ENCODE measurements at places on chromosomes 2 and 18.

DNA sequence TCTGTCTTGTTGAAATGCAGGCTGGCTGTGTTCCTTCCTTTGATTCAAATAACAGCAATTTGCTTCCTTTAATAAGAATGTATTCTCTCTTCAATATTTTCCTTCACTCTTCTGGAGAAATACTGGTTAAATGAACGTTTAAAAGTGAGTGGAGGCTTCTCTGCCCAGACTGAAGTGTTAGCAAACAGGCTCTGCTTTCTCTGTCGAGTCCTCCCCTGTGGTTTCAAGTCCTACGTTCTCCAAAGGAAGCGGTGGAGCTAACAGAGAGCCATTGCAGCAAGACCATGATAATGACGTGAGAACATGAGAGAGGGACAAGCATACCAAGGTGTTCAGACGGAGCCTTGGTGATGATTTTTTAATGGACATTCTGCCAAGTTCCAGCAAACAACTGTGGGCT is 26.2 kb upstream of the PID1 start:
- DNase-seq, result no peak

DNA sequence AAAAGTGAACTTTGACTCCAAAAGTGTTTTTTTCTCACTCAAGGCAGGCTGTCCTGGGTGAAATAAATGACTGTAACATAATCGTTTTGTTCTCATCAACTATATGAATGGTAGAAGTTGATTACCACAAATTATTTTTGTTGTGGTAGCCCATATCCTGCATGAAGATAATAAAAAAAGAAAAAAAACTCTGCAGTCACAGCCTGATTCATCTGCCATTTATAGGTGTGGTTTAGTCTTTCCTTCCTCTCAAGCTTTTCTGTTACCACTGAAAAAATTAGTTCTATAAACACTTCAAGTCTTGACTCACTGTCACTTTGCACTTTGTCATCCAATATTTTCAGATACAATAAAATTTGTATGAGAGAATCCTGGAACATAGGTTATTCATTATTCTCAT is 522.0 kb downstream of the PLCL1 start:
- no peak for DNase-seq

GRCh38 chr2:177633910-177634294 is 241.3 kb downstream of the AGPS start:
- DNase-seq, result no peak

- no peak for DNase-seq
Measured at GRCh38 chr2:202780514-202781021, 91.0 kb downstream of the ICA1L start.

- DNase-seq, result no peak
Measured at GRCh38 chr2:152791979-152792378, 73.6 kb downstream of the ARL6IP6 start.

- no peak for DNase-seq
Measured at GRCh38 chr2:26298638-26299393, 47.1 kb upstream of the SELENOI start.

GRCh38 chr2:151138507-151138906 is 123.2 kb downstream of the RBM43 start:
- no peak for DNase-seq

- no peak for DNase-seq
Measured at GRCh38 chr2:184372484-184372883, 225.8 kb upstream of the ZNF804A start.

DNA sequence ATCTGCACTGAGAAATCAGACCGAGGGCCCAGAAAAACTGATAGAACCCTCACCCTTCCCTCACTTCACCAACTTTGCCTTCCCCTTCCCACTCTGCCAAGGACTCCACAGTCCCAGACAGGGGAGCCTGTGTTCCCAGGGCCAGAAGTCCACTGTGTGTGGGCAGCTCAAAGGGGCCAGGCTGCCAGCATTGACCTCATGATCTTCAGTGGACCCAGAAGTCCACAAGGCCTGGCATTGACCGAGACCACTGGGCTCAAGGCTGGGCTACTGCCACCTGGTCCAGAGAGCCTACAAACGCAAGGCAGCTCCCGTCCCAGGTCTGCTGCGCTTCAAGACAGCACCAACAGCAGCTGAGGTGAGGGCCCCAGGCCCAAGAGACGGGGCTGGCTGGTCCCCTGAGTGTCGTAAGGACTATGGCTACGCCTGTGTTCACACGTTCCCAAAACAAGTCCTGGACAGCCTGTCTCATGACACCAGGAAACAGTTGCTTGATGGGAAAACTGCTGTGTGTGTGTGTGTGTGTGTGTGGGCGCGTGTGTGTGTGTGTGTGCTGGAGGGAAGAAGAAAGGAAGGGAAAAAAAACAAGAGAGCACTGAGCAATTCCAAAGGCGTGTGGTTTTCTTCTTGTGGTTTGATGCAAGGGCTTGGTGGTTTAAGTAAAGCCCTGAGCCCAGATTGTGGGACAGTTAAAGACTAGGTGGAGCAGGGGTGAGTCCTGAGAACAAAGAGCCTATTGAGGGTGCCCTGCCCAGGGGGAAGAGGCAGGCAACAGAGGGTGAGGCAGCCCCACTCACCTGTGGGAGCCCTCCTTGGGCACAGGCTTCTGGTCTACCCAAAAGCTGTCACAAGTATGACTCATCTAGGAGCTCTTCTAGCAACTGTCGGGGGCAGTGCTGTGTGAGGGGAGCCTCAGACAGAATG is 46.6 kb upstream of the ZBTB7C start:
- peak; percentile 50 for DNase-seq

DNA sequence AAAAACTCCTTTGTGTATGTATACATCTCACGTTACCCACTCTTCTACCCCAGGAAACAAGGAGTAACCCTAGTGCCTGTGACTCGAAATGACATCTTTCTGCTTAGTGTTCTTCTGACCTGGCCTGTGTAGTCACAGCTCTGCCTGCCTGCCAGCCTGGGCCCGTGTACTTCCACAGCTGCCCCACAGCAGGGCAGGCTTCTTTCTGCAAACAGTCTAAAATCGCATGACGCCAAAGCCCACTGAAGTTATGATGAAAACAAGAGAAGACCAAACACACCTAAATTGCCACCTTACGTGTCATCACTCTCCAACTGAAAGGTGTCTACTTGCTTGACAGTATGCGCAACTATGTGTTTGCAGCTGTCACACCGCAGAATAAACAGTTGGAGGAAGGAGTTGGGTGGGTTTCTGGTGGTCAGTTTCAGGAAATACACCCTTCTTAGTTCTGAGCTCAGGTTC is 1.5 kb downstream of the GAREM1 start:
- no peak for DNase-seq

GRCh38 chr18:12460874-12461273 is 53.1 kb downstream of the PRELID3A start:
- DNase-seq, result no peak

DNA sequence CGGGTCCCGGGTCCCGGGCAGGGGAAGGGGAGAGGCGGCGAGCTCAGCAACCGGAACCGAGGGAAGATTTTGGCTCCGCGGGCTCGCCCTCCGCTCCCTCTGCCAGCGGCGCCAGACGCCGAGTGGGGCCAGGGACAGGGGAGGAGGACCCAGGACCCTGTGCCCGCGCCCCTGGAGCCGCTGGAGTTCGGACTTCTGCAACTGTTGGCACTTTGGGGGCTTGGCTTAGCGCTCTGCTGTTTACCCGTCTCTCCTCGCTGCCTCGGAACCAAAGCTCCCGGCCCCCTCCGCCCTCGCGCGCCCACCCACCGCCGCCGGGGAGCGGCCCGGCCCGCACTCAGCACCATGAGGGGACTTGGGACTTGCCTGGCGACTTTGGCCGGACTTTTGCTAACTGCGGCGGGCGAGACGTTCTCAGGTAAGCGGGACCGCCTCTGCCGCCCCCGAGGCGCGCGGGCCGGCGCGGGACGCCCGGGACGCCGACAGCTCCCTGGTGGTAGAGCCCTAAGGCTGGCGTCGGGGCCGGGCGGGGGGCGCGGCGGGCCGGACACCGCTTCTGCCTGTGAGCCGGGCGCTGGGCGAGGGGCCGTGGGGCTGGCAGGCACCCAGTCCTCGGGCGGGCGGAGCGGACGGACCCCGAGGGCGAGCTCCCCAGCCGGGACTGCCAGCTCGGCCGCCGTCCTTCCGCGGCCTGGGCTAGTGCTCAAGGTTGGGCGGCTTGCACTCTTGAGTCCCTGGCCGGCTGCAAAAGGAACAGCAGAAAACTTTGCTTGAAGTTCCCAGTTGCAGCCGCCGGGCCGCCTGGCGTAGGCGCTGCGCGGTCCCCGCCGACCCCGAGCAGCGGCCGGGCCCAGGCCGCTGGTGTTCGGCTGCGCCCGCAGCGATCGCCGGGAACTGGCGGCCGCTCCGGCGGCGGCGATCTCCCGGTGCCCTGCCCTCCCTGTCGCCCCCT is 634 bp downstream of the PTPRM start:
- DNase-seq, result no peak

DNA sequence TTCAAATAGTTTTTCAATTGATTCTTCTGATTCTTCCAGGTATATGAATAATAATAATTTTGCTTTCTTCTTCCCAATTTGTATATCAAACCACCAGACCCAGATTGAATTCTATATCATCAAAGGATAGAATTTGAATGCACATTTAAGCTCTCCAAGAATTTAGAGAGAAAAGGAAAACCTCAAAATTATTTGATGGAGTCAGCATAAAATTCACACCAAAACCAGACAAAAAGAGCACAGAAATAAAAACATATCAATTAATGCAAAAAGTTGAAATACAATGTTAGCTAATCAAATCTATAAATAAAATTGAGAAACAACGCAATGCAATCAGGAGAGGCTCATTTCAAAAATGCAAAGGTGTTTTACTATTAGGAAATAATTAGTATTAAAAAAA is 248.0 kb upstream of the HS6ST1 start:
- no peak for DNase-seq

- DNase-seq, result no peak
Measured at GRCh38 chr18:45526114-45526841, 89.0 kb upstream of the SLC14A2 start.

DNA sequence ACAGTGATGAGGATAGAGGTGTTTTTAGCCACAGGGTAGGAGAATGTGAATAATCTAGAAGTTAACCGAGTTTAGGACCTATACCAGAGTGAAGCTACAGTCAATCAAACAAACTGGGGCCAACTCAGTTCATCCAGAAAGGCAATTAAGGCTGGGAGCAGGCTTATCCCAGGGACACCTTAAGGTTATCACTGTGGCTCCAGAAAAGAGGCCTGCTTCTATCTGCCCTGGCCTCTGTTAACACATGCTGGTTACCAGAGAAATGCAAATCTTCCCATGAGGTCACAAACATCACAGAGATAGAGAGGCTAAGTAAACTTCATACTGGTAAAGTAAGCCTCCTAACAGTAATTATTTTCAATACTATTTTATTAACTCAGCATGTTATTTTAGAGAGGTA is 93.2 kb upstream of the GRB14 start:
- no peak for DNase-seq

GRCh38 chr2:148645539-148646230 is 1.1 kb downstream of the EPC2 start:
- peak; percentile 28 for DNase-seq

DNA sequence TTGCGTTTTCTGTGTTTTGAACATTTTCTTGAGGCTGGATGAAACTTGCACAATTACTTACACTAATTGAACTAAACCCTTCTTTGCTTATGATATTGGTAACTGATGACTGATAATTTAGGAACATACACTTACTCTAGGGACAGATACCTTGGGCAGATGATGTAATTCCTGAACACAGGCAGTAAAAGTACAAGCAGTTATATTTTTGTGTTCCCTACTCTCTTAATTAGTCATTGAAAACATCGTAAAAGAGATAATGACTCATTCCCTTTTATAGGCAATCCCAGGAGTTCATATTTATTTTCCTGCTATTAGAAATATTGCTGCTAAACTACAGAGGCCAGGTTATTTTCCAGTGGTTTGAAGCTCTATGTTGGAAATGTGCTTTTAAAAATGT is 46.4 kb downstream of the CCDC85A start:
- no peak for DNase-seq

GRCh38 chr2:106982350-106982749 is 96.4 kb upstream of the ST6GAL2 start:
- DNase-seq, result no peak

DNA sequence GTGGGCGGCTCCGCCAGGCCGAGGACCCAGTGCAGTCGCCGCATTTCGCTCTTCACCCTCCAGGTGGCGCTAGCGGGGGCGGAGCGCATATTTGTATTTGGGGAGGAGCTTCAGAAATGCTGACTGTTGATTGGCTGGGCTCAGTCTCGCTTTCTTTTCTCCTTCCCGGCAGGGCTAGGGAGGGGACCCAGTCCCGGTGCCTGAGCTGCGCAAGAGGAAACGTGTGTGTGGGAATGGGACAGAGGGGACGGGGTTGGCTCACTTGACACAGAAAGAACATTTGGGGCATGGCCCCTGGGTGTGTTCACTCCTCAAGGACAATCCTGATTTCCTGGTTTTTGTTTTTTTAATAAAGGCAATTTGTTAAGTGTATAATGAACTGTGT is 20.3 kb upstream of the DNMT3A start:
- DNase-seq, result peak; percentile 91

- DNase-seq, result no peak
Measured at GRCh38 chr2:134408791-134409190, 154.9 kb downstream of the MGAT5 start.

DNA sequence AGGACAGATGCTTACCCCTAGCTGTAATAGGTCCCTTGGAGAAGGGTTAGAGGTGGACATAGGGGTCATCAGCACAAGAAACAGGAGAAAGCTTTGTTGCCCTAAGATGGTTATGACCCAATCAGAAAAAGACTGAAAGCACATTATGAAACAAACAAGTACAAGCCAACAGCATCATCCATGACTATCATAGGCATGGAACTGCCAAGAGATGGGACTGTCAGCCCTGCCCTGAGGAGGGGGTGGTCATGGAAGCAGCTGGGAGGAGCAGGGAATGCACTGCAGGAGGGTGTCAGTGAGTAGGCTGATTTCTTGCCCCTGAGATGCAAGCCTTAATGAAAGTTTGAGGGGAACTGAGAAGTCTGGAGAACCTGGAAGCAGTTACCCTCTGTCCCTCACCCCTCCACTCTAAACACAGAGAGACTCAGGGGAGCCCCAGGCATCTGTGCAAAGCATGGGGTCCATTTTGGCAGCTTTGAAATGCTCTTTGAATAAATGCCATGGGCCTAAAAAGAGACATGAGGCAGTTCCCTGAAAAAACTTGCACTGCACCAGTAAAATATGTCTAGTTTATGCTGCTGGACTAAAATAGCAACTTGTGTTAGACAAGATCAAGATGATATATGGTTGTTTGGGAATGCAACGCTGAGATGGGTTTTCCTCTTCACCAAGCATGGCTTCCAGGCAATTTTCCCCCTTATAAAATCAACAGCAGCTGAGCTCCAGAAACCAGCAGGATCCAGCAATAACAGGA is 122.7 kb upstream of the ZFP36L2 start:
- DNase-seq, result no peak

DNA sequence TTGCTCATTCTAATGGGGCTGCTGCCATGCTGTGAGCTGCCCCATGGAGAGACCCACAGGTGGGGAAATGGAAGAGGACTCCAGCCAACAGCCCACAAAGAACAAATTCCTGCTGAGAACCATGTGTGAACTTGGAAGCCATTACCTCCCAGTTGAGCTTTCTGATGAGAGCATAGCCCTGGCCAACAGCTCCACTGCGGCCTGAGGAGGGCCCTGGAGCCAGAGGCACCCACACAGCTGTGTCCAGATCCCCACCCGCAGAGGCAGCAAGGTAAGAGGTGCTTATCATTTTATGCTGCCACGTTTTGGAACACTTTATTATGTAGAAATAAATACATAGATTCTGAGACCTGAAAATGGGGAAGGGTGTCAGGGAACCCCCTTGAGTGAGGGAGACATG is 44.2 kb upstream of the OTOS start:
- no peak for DNase-seq

Data from stimulated activated CD4-positive, alpha-beta T cell treated with anti-CD3 and anti-CD28 coated beads, Interleukin-4, amount 100 ng/mL, for 4 hours (primary cell).